Activated CD4-positive, CD25-positive, alpha-beta regulatory T cell treated with anti-CD3 and anti-CD28 coated beads, Interleukin-2, amount 50 U/mL, for 72 hours (primary cell): ENCODE measurements at places on chromosomes 6 and 20.
A peak's percentile ranks its signal among the peaks of the same experiment; 100 is the strongest.

GRCh38 chr6:34236131-34236442 lies 586 bp upstream of the HMGA1 start:
- peak; percentile 55 for DNase-seq

- DNase-seq: no peak
These were observed 12.5 kb downstream of the TNXB start for GRCh38 chr6:32096394-32097258.

- DNase-seq: no peak
These were observed at the start of gene PI16 for GRCh38 chr6:36954262-36954931. TSS of gene PI16 (plus strand) at chr6:36954738. CDS start at chr6:36954761, 23 bp downstream.

DNA sequence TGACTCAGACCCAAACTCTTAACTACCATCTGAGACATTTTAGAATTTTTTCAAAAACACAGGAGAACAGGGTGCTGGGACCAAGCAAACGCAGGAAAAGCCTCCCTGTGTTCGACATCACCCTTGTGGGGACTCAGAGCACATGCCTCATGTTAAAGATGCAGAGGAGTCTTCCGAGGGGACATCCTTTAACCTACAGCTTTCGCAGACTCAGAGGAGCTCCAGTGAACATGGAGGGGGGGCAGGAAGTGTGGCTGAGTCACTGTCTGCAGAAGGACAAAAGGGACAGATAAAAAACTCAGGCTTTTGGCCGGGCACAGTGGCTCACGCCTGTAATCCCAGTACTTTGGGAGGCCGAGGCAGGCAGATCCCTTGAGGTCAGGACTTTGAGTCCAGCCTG lies 15.1 kb downstream of the BMP7 start:
- no peak for DNase-seq

GRCh38 chr6:27668442-27669294 lies 195.8 kb upstream of the ZNF184 start:
- DNase-seq: peak; percentile 62

GRCh38 chr20:57312138-57312537 lies 17.5 kb upstream of the SPO11 start:
- DNase-seq: no peak

DNA sequence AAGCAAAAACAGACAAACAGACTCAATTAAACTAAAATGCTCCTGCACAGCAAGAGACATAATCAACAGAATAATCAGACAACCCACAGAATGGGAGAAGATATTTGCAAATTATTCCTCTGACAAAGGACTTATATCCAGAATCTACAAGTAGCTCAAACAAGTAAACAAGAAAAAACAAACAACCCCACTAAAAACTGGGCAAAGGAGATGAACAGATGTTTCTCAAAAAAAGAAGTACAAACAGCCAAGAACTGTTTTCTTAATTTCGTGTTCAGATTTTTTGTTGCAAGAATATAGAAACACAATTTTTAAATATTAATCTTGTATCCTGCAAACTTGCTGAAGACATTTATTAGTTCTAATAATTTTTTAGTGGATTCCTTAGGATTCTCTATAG lies 274.1 kb downstream of the BCKDHB start:
- DNase-seq: no peak

DNA sequence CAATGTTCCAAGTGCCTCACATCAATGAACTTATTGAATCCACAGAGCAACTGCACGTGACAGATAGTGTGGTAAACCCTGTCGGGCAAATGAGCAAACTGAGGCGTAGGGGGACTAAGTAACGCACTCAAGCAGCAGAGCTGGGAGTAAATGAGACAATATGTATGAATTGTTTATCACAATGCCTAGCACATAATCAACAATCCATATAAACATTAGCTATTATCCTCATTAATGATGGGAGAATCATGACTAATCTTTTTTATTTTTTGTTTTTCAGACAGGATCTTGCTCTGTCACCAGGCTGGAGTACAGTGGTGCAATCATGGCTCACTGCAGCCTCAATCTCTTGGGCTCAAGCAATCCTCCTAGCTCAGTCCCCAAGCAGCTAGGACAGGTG lies 43.9 kb upstream of the B4GALT5 start:
- DNase-seq: no peak

- no peak for DNase-seq
These were observed 5.9 kb upstream of the KIAA1755 start for GRCh38 chr20:38266426-38266825.

DNA sequence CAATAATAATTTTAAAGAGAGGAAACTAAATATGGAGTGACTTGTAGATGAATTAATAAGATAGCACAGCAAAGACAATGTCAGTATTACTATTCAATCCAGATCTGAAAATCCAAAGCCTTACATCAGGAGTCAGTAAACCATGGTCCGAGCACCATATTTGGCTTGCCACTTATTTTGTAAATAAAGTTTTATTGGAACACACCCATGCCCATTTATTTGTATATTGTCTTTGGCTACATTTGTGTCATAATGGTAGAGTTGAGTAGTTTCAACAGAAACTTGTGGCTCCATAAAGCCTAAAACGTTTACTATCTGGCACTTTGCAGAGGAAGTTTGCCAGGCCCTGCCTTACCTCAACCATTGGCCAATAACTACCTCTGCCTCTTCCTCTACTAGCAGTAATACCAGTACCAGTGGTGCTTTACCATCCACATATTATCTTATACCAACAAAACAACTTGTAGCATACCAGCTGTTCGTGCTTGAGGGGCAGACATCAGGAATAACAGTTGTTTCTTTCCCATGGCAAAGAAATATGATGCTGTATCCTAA lies 51.8 kb upstream of the SYNJ2 start:
- DNase-seq: no peak

- DNase-seq: no peak
These were observed 70.9 kb upstream of the PLEKHG1 start for GRCh38 chr6:150528648-150529285.

DNA sequence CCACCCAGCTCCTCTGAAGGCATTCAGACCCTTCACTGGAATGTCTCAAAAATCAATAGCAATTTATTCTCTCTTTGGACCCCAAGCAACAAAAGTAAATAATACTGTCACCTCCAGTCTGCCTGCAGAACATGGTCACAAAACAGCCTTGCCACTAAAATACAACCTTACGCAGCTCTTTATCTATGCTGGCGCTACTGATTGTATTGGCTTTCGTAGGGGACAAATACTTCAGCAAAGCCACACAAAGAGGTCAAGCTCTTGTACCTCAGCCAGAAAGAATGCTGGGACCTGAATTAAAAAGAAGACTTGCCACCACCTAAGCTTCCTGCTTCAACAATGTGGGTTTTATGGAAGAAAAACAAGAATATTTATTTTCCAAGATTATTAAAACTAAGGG lies 57.2 kb downstream of the PRKN start:
- no peak for DNase-seq

- no peak for DNase-seq
These were observed 33.7 kb upstream of the MYLIP start for GRCh38 chr6:16095180-16095579.

DNA sequence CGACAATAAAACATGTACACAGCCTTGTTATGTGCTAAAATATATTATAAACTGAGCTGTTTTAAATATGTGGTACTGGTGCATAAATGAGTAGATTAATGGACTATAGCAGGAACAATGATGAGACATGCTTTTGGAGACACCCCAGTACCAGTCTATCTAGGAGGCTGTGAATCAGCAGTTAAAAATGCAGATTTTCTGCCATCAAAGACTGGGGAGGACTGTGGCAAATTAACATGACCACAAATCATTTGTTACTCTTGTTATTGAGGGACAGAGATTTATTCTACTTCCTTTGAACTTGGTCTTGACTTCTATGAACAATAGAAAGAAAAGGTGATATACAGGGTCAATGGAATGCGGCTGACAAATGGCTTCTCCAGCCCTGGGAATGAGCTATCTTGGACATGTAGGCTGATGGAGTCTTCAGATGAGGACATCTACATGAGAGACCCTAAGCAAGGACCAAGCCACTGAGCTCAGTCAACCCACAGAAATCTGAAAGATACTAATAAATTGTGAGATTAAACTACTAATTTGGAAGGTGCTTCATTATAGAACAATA lies 551.7 kb upstream of the GJE1 start:
- DNase-seq: no peak

GRCh38 chr20:38669688-38670087 lies 54.6 kb upstream of the SLC32A1 start:
- DNase-seq: no peak

DNA sequence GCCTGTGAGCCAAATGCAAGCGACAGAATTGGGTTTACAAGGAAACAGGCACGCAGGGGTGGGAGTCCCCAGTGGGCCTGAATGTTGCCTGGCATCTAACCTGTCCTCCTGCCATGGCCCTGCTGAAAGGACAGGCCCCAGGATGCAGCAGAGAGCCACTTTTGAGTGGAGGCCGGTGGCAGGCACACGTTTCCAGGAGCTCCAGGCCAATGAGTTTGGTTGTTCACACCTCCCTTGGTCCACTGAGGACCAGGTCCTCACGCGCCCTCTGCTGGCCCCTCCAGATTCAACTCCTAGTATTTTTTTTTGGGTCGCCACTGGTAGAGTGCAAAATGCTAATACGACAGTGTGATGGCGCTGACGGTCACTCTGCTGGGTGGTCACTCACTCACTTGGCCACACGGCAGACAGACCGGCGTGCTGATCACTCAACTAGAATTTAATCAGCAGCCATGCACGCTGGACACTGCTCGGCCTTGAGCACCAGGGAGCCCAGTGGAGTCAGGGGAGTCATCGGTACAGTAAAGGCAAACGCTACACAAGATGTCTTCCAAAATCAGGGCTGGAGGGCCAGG lies 81.7 kb upstream of the NFATC2 start:
- peak; percentile 67 for DNase-seq

DNA sequence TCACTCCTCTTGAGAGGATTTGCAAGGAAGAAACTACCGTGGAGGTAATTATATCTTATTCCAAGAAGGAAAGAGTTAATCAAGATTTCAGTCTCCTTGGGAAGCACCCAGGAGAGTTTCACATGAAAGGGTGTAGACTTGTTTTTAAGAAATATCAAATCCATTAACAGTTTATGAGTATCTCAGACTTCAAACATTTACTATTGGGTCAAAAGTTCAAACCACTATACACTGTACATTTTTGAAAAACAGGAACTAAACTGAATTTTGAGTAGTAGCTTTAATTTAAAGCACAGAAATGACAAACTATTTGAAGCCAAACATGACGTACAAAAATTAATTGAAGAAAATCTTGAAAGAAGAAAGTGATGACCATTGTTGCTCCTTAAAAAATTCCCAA lies 164.0 kb downstream of the FOXC1 start:
- DNase-seq: no peak

DNA sequence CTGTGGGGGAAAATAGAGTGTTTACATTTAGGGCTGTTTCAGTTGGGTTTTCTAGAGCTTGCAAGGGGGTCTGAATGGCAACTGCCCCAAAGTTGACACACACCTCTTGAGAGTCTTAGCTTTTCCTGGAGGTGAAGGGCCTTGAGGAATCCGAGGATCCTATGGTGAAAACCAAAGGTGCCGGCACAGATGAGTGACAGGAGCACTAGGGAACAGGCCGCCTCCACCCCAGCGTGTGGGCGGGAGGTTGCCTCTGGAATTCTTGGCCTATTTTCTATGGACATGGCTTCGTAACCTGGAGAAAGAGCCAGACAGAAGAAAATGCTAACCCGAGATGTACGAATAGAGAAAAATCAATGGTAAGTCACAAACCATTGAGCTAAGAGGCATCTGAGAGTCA lies 283.2 kb upstream of the FOXQ1 start:
- no peak for DNase-seq

DNA sequence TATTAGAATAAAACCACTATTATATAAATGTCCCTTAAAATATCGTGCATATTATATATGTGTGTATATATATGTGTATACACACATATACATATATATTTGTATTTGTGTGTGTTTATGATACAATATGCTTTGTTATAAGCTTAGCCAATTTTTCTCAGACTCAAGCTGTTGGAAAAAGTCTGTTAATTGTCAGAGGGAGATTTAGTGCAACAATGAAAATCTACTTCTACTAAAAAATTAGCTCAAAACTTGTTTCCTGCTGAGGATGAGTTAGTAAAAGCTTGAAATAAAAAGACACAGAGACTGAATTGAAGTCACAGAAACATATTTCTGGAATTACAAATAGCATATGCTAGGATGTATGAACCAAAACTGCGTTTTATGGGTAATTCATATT lies 79.4 kb downstream of the ADGRG6 start:
- DNase-seq: no peak

DNA sequence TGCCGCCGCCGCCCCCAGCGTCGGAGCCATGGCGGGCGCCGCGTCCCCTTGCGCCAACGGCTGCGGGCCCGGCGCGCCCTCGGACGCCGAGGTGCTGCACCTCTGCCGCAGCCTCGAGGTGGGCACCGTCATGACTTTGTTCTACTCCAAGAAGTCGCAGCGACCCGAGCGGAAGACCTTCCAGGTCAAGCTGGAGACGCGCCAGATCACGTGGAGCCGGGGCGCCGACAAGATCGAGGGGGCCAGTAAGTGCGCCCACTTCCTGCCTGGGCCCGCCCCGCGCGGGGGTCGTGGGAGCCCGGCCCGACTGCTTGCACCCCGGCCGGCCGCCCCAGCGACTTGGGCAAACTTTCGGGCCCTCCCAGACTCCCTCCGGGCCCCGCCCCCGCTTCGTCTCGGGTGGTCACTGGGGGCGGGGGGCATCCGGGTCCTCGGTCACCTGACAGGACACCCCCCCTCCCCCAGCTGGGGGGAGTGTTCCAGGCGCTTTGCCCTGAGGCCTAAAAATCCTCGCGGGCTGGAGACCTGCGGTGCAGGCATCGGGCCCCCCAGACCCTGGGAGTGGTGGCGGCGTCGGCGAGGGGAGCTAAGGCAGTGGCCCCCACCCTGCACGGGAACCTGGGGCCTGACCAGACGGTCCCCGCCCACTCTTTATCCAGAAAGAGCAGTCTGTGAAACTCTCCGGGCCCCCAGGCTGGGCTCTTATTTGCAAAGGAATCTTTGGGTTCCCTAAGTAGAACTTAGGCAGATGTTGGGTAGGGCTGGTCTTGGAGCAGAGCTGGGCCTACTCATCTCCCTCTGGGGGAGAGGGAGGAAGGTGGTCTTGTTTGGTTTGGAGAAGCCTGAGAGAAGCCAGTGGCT lies 501 bp downstream of the PLCG1 start:
- DNase-seq: no peak

DNA sequence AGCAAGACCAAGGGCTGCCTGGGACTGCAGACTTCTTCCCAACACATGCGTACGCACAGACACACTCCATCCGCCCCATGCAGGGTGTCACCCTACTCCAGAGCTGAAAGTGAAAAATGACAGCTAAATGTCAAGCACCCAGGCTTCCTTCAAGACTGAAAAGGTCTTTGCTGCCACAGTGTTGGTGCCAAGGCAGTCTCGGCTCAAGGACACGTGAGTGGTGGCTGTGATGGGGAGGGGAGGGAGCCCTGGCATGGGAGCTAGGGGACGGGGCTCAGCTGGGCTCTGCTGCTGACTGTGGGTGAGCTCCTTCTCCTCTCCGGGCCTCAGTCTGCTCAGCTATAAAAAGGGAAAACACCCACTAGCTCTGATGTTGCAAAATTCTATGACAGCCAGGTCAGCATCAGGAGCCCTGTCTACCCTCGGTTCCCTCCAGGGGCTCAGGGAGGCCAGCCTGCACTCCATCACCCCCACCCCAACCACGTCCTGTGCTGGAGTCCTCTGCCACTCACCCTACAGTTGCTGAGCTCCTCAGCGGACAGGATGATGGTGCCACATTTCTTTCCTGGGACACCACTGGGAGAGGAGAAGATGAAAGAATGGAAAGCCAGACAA lies 47.6 kb downstream of the CPNE5 start:
- no peak for DNase-seq

GRCh38 chr6:111764238-111765175 lies 108.7 kb downstream of the FYN start:
- DNase-seq: peak; percentile 51
